ENCODE measurements at places on chromosomes 6 and 20.

DNA sequence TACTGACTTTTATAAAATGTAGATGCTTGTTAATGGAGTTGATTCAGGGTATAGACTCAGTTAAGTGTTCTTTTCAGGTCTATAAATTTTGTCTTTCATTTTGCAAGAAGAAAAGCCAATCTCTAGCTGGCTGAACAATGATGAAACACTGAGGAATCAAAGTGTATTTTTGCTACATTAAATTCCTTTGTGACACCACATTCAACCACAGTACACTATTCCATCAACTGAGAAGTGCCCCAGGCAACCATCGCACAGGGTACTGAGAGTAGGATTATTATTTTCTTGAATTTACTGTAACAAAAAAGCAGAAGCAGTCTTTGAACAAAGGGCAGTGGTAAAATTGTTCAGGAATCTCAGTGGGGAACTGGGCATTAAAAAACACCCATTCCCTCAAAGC, 83.6 kb downstream of the PREP start:
- no peak for DNase-seq

DNA sequence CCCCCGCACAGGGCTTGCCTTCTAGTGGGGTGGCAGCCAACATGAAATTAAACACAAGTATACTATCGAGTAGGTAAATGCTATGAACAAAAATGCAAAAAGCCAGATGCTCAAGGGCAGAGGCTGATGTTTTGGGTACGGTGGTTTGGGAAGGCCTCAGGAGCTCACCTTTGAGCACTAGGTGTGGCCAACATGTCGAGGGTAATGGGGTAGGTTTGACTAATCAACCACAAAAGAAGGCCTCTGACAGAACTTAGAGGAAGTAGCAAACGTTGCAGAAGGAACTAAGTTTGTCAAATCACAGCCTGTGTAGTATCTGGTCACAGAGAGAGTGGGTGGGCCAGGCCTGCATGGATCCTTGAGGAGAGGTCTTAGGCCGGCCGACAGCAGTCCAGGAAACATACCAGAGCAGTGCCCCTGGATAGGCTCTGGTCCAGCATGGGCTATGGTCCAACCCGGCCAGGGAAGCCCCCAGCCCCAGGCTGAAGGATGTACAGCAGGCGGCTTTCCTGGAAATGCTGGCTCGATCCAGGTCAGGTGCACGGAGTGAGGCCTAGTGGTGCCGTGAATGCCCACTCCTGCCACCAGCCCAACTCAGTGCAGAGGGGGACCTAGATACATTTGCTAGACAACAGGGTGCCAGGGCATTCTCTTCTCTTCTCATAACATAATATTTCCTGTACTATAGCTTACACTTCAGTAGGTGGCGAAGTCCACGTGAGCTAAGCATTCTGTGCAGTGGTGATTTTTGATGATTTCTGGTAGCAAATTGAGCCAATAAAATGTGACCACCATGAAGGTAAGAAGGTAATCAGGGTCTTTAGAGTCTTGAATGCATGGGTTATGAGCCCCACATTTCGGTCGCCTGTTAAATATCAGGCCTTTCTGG, 56.3 kb upstream of the CD93 start:
- DNase-seq = no peak

DNA sequence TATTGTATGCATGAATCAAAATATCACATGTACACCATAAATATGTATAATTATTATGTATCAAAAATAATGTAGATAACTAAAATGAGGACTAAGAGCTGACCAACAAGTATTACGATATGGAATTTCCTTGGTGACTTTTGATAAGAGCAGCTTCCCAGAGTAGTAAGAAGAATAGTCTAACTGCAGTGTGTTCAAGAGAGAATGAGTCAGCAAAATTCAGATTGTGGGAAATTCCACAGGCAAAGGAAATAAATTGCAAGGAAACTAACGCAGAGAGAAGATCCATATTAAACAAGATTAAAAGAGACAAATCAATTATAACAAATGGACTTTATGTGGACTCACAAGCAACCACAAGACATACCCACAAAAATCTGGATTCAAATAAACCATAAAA, 26.4 kb downstream of the FRK start:
- DNase-seq = no peak

DNA sequence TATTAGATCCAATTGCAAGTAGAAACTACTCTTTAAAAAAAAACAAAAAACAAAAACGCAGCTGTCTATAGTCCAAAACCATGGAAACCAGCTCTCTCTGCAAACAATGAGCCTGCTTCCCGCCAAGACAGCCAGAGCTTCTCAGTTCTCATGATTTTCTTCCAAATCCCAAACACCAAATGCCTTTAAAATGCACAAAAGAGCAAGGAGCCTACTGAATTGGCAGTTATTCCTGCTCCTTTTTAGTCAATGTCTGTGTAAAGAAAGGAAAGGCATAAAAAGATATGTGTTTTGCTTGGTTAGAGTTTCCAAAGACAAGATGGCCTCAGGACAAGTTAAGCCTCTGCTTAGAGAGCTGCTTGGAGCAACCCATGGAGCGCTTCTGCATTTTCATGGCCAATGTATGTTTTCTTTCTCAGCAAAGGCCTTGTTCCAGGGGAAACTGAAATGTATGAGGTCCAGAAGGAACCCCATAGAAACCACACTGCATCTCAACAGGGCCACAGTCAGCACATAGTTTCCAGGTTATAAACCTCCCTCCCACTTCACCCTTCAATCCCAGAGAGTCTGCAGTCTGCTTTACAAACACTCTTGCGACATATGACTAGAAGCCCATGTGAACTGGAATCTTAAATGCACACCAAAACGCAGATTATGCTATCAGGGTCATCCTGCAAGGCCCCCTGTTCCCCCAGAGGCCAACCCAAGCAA, 209.3 kb upstream of the TAB2 start:
- DNase-seq = no peak

GRCh38 chr20:50146732-50147662, 6.5 kb downstream of the PEDS1 start:
- DNase-seq = peak; percentile 50

DNA sequence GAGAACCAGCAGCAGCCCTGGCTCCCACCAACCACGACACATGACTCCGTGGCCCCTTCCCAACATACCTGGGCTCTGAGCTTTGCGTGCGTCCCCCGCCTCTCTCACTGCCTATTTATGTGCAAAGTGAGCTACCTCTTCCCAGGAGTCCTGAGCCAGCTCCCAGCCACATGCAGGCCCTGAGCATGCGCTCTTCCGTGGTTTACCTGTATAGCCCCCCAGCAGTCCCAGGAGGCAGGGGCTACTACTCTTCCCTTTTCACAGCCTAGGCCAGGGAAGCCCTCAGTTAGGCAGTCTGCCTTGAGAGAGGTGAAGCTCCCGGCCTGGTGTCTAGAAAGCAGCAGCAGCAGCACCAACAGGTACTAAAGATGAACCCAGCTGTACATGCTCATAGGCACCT, 114.8 kb upstream of the CDYL start:
- no peak for DNase-seq

GRCh38 chr6:79453558-79454042, 83.6 kb downstream of the LCA5 start:
- DNase-seq = no peak

GRCh38 chr6:157424491-157425020, 43.6 kb downstream of the ZDHHC14 start:
- DNase-seq = no peak

DNA sequence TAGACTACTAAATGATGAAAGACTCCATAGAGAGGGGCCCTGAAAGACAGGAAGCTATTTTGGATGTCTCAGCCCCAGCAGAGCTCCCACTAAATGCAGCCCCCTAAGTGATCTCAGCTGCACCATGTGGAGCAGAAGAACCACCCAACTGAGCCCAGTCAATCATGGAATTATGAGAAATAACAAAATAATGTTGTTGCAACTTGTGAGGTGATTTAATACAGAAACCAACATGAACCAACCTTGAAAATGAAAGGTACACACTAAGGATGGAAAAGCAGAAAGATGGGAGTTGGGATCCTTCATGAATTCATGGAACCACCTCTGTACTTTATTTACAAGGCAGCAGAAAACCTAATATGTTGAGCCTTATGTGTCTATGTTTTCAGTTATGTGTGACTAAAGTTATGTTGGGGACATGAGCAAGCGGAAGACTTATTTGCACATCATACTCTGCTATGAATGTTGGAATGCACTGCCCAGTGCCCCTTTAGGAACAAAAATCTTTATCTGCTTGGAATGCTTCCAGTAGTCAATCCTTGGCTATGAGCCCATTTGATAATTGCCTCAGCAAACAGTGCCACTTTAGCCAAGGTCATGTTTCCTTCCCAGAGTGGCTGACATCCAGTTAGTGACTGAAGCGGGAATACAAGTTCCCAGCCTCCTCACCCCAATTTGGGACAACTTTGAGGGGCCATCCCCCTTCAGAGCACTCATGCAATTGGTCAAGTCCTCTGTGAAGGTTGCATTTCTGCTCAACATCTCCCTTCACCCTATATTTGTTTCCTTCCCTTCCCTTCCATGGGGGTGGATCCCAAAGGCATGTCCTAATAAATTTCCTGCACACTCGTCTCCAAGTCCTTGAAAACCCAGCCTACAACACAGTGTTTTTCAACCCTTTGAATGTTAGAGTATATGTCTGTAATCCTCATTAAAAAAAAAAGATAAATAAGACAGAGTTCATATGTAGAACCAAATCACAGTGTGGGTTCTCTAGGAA, 18.4 kb downstream of the TP53RK start:
- no peak for DNase-seq

GRCh38 chr6:34979218-34979617, 90.2 kb downstream of the ANKS1A start:
- DNase-seq = no peak

GRCh38 chr20:41169791-41170351, 32.5 kb downstream of the PLCG1 start:
- no peak for DNase-seq

DNA sequence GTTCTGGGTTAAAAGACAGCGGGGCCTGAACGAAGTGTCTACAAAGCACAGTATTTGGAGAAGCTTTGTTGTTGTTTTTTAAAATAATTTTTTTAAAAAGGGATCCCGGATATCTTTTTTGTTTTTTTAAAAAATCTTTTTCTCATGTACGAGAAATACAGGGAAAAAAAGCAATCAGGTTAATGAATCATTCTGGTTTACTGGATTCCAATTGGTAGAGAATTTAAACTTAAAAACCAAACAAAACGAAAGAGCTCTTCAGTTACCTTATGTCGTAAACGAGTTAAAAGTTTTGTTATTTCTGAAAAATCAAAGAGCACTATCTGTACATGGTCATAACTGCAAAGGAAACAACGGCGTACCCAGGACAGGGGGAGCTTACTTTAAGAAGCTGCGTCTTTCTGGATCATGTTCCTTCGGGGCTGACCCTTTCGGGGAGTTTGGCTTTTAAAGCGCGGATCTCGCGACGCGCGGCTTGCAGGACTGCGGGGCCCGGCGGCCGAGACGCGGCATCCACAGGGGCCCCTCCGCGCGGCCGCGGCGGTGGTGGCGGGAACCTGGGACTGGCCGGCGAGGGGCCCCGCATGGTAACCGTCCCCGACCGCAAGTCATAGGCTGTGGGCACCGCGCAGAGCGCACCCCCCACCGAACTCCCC, 927 bp downstream of the IL20RA start:
- no peak for DNase-seq

GRCh38 chr20:24649787-24650490, 180.5 kb downstream of the SYNDIG1 start:
- DNase-seq = no peak

DNA sequence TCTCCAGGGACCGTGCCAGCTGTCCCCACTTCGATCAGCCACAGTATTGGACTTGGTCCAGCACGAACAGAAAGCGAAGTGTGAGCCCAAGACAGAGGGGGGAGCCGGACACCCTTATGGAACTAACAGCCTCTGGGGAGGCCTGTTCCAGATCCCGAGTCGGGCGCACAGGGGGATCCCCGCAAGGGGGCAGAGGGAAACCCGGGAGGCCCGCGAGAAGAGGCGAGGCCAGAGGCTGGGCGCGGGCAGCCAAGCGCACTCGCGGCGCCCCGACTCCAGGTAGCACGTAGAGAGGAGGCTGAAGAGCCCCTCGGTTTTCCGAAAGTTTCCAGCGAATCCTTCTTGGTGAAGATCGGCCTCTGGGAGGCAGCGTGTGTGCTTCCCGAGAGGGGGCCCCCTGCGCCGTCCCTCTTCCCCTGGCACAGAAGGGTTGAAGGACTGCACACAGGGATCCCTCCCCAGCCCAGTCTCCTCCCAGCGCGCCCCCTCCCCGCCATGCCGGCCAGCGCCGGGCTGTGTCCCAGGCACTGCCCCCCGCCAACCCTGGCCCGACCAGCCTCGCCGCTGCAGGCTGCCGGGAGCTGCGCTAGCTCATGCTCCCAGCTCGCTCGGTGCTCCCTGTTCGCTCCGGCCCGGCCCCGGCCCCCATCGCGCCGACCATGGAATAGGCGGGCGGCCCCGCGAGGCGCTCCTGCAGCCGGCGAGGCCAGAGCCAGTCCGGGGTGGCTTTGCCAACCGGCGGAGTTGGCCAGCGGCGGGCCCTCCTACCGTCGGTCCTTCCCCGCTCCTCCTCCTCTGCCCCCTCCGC, 577 bp upstream of the SLC24A3 start:
- DNase-seq = no peak

DNA sequence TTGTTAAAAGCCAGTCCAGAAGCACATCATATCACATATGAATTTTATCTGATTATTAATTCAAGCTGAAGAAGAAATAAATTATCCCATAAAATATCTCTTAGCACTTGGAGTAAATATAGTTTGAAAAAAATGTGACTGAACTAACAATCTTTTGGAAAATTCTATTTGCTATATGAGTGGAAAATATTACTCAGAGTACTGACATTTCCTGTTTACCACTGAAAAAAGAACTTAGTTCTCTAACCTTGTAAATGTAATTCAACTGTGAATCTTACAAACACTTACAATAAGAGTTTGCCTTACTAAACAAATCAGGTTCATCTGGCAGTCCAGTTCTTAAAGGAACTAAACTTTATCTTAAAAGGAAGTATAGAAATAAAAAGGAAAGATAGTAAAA, 44.2 kb downstream of the MOXD1 start:
- no peak for DNase-seq

- peak; percentile 2 for DNase-seq
Measured at GRCh38 chr6:52724406-52725121, 38.7 kb downstream of the GSTA2 start.

- DNase-seq = no peak
Measured at GRCh38 chr6:135876058-135876457, 24.6 kb downstream of the PDE7B start.

DNA sequence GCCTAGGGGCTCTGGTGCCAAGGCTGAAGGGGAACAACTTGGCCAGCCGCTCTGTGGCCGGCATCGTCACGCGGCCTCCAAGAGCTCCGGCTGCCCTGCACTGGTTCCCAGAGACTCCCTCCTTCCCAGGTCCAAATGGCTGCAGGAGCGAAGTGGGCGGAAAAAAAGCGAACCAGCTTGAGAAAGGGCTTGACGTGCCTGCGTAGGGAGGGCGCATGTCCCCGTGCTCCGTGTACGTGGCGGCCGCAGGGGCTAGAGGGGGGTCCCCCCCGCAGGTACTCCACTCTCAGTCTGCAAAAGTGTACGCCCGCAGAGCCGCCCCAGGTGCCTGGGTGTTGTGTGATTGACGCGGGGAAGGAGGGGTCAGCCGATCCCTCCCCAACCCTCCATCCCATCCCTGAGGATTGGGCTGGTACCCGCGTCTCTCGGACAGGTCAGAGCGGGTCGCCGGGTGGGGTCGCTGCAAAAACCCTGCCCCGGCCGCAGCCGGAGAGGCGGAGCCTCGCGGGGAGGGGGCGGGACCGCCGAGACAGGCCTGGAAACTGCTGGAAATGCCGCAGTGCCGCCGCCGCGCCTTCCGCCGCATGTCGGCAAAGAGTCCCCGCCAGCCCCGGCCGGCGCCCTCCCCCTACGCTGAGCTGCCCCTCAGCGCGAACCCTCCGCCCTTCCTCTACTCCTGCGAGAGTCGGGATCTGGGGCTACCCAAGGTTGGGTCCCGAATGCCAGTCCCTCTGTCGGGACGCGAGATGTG, 814 bp upstream of the HSP90AB1 start:
- peak; percentile 80 for DNase-seq

GRCh38 chr6:149844480-149844879, 19.7 kb downstream of the LRP11 start:
- no peak for DNase-seq

Measured in stimulated activated CD4-positive, alpha-beta T cell treated with anti-CD3 and anti-CD28 coated beads, Interleukin-1b, Interleukin-23, amount 100 ng/mL, for 24 hours (primary cell).